ENCODE measurements at places on chromosomes 11 and 22. TPM values are rescaled to one million over a fixed set of nuclear protein-coding genes. Genes with fewer than 3 reads are reported as not detected.

The OR4C13 gene
- total RNA-seq = not detected

GRCh38 chr11:93497596-93497995 is 45.6 kb downstream of the SMCO4 start:
- no peak for DNase-seq

DNA sequence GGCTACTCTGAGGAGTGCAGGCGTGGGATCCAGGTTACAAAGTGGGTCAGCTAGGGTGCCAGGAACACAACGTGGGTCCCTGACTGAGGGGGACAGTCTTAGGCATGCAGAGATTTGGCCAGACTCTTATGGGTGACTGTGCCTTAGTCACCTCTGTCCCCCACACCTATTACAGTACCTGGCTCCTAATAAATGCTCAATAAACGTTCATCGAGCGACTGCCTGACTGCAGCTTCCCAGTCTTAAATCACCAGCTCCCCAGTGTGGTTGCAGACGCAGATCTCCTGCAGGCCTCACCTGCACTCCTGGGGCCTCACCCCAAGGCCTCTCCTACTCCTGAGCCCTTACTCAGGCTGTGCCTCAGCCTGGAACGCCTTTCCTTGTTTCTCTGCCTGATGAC is 3.2 kb upstream of the SUN2 start:
- no peak for DNase-seq

DNA sequence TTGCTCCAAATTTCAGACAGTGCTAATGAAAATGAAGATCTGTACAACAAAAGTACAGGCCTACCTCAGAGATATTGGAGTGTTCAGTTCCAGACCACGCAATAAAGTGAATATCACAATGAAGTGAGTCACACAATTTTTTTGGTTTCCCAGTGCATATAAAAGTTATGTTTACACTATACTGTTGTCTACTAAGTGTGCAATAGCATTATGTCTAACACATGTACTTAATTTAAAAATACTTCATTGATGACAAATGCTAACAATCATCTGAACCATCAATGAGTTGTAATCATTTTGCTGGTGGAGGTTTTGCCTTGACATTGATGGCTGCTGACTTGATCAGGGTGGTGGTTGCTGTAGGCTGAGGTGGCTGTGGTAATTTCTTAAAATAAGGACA is 60.6 kb upstream of the E2F8 start:
- no peak for DNase-seq

GRCh38 chr11:1810761-1811160 is 24.0 kb upstream of the SYT8 start:
- DNase-seq = no peak

The PPP2R5B gene
- 7.9 TPM for total RNA-seq

GRCh38 chr11:34565417-34566207 is 52.0 kb upstream of the ELF5 start:
- no peak for DNase-seq

DNA sequence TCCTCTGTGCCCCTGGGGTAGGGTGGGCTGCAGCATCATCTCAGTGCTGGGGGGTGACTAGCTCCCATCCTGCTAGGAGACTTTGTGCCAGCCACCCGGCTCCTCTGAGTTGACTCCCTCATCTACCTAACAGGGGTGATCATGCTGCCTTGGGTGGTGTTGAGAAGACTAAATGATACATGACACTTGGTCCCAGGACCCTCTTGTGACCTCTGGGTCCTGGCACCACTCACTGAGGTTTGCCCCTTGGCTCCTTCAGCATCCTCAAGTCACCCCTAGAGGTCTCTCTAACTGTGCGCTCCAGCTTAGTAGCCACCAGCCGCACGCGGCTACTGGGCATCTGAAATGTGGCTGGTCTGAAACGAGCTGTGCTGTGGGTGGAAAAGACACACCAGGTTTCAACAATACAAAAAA is 72.1 kb downstream of the LRRC32 start:
- peak; percentile 61 for DNase-seq

DNA sequence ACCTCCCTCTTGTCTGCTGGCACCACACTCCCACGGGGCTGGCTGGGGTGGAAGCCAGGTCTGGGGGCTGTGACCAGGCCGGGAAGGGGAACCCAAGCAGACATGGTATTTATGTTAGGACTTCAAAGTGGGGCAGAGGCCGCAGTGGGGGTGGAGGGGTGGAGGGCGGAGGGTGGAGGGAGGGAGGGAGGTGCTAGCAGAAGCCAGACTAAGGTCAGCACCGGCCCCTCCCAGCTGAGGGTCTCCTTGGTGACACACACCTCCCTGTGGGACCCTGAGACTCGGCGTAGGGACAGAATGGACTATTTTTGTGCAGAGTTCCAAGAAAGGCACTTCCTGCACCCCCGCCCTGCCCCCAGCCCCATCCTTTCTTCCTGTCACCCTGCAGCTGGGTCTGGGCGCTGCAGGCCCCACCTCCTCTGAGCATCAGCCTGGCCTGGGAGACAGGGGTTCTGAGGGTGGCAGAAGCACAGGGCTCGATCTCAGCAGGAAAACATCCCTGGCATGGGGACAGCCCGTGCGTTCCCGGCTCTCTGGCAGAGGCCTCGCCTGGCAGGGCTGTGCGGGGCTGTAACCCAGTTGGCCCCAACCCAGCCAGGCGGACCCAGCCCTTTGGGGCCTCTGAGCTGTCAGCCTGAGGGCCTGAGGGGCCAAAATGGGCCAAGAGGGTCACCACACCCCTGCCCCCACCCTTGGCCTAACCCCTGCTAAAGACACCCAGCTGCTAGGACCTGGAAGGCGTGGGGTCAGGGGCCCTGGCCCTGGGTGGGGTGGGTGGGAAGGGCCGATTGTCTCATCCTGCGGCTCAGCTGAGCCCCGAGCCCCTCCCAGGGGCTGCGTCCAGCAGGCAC is 9.6 kb upstream of the CD248 start:
- DNase-seq = peak; percentile 61

- DNase-seq = no peak
Observed at GRCh38 chr22:31983911-31984656, 39.7 kb downstream of the YWHAH start.

DNA sequence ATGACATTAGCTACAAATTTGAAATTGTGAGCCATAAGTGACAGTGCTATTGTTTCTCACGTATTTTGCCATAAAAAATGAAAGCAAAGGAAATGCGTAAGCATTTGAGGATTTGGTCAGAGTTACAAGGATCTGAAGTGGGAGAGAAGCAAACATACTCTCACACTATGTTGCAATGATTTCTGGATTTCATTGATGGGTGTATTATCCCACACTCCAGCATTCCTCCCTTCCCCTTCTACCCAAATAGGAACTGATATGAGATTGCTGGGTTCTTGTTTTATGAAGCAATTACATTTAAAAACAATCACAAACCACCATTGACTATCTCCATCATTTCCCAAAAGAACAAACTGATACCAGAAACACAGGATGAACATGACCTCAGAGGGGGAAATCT is 314.0 kb upstream of the CTSC start:
- DNase-seq = peak; percentile 29

DNA sequence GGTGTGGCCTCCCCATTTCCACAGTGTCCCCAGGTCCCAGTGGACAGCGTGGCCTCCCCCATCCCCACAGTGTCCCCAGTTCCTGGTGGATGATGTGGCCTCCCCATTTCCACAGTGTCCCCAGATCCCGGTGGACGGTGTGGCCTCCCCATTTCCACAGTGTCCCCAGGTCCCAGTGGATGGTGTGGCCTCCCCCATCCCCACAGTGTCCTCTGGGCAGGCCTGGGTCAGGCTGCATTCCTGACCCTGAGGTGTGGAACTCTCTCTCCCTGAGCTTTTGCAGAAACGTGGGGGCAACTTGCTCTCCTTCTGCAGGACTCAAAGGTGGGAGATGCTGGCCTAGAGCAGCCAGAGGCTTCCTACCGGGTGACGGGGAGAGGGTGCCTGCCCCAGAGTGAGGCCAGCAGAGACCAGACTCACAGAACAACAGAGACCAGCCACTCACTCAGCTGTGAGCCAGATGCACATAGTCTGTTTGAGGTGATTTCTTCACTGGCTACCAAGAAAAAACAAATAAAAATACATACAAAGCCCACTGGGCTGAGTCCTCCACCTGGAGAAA is 85.8 kb upstream of the FGF3 start:
- DNase-seq = no peak

- DNase-seq = peak; percentile 72
Observed at GRCh38 chr11:132177106-132177505, 806.7 kb downstream of the NTM start.

GRCh38 chr22:40499209-40499623 is 128.8 kb downstream of the SGSM3 start:
- peak; percentile 99 for DNase-seq

DNA sequence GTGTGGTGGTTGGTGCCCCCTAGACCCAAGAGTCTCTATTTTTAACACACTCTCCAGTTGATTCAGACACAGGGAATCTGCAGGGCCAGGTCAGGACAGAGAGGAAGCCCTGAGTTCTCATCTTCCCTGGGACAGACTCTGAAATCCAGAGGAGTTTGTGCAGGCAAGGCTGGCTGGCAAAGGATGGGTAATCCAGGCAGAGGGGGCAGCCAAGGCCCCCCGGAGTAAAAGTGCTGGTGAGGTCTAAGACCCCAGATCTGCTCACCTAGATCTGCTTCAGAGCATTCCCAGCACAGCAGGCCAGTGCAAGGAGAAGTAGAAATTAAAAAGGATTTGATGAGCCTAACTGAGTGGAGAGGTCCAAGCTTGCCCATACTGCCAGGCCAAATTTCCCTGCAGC is 40.6 kb upstream of the MN1 start:
- no peak for DNase-seq

GRCh38 chr22:28900379-28900925 is 17.1 kb downstream of the ZNRF3 start:
- DNase-seq = no peak

- DNase-seq = no peak
Observed at GRCh38 chr11:117544130-117544800, 216.6 kb downstream of the CEP164 start.

The CD3G gene
- total RNA-seq = not detected

DNA sequence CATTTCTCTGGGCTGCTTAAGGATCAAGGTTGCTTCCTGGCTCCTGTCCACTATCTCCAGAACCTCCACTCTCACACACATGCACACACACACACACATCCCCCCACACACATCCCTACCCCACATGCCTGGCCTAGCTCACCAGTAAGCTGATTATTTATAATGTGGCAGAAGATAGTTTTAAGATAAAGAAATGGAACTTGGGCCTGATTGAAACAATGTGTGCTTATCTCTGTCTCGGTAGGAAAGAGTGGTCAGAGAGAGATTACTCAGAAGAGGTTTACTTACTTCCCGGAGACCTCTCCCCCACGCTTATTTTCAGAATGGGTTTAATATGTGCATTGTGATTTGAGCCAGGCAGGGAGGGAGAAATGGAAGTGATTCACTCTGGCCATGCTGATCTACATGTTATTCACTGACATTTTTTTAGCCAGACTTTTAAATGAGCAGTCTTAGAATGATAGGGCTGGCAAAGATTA is 422.4 kb downstream of the TENM4 start:
- peak; percentile 99 for DNase-seq

- DNase-seq = no peak
Observed at GRCh38 chr22:42934338-42934737, 77.3 kb upstream of the ARFGAP3 start.

DNA sequence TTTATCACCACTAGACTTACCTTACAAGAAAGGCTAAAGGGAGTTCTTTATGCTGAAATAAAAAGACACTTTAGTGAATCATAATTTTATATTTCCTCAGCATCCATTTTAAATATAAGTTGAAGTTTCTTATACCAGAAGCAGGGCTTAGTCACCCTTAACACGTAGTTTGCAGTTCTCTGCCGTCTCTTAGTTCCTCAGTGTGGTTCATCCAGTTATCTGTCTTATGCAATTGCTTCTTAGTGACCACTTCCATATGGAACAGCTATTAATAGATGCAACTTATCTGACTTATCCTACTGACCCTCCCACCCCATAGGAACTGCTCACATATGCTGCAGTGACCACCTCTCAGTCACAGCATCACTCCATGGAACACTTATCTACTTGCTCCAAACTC is 11.7 kb upstream of the SLC36A4 start:
- DNase-seq = no peak

DNA sequence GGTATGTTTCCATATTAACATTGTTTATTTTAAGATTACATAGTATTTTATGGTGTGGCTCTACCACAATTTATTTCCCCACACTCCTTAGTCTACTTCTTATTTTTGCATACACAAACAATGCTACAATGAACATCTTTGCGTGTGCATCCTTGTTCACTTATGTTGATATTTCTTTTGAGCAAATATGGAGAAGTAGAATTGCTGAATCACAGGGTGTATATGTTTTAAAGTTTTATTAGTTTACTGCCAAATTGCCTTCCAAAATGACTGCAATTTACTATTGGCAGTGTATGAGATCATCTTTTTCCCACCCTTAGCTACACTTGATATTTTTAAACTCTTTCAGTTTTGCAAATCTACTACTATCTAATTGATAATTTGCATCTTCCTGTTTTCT is 38.7 kb upstream of the FAR1 start:
- DNase-seq = no peak

The FAM83F gene
- not detected for total RNA-seq

The CASP5 gene
- total RNA-seq = not detected

The SERHL2 gene
- total RNA-seq = 2.2 TPM

The GAS2 gene
- total RNA-seq = 0.90 TPM

DNA sequence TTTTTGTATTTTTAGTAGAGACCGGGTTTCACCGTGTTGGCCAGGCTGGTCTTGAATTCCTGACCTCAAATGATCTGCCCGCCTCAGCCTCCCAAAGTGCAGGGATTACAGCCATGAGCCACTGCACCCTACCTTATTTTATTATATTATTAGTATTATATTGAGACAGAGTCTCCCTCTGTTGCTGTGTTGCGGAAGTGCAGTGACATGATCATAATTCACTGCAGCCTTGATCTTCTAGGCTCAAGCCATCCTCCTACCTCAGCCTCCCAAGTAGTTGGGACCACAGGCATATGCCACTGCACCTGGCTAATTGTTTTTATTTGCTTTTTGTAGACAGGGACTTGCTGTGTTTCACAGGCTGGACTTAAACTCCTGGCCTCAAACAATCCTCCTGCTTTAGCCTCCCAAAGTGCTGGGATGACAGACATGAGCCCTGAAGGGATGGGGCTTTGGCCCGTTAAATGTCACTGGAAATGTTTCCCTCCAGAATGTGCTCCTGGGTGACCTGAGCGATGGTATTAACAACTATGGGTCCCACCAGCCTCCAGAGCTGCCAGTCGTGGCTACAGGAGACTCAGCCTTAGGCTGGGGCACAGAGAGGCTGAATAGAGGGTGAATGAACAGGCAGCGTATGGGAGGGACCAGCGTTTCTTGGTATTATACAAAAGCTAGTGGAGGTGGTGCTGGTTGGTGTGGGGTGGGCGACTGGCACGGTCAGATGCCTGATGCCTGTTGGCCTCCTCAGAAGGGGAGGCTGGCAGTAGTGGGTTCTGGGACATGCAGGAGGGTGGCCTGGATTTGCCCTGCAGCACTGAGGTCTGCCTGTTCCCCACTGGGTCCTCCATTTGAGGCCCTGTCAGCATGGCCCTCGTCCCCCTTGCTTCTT is 7.3 kb downstream of the TANGO2 start:
- DNase-seq = peak; percentile 28

Data from fibroblast of the aortic adventitia (primary cell).